CD4-positive, alpha-beta T cell treated with Interferon alpha-2 for 1 hour (primary cell): ENCODE measurements at places on chromosomes 2 and 18.

- DNase-seq = no peak
Observed at GRCh38 chr2:186634701-186635100, 44.8 kb downstream of the ITGAV start.

GRCh38 chr2:182915369-182916326 is 49.2 kb upstream of the FRZB start:
- no peak for DNase-seq

GRCh38 chr2:235640926-235641723 is 147.3 kb downstream of the AGAP1 start:
- DNase-seq = no peak

- no peak for DNase-seq
Observed at GRCh38 chr2:60275958-60276357, 277.5 kb downstream of the BCL11A start.

GRCh38 chr2:182950546-182950945 is 84.1 kb upstream of the FRZB start:
- DNase-seq = no peak

- no peak for DNase-seq
Observed at GRCh38 chr2:85939131-85939530, 50.3 kb upstream of the ST3GAL5 start.

- no peak for DNase-seq
Observed at GRCh38 chr2:86251840-86252266, 52.6 kb downstream of the MRPL35 start.

- DNase-seq = no peak
Observed at GRCh38 chr2:48856144-48856543, 100.6 kb upstream of the LHCGR start.

DNA sequence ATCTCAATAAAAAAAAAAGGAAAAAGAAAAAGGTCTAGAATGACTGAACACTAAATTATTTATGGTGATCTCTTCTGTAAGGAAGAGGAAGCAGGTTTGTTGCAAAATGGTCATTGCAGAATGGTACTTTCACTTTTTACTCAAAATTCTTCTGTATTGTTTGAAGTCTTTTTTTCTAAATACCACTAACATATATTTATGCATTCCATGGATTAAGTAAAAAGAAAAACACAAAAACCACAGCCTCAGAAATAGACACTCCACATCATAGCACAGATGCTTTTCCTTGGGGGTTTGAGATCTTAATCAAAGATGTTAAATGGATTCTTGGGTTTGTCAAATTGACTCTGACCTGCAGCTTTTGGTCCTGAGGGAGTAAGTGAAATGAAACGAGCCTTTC is 47.4 kb downstream of the RHOB start:
- DNase-seq = no peak

DNA sequence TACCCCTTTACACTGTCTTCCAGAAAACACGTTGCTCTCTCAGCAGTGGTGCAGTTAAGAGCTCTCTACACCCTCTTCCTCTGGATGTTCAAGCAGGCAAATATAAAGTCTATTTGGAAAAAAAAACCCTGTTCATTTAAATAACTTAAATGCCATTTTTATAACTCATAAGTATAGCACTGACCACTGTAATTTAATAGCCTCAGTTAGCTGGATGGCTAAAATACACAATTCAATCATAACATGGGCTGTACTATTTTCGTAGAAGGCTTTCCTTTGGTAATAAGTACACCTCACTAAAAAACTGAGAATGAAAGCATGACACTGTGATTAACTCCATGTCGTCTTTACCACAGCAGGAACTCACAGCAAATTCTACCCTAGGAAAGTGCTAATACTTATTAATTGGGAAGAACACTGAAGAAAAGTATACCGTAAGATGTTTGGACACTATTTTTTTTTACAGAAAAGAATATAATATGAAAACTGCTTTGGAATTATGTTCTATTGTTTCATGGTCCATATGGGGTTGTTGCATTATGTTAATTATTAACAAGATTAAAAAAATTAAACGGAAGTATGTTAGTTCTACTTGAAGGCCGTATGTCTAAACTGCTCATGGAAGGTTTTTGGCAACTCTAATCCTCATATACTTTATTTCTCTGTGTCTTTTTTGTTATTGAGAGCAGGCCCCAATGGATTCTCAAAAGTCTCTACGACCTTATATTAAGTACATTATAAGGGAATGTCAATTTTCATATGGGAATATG is 269.1 kb downstream of the ZNF385B start:
- DNase-seq = no peak

- no peak for DNase-seq
Observed at GRCh38 chr2:222592176-222592575, 63.7 kb downstream of the FARSB start.

DNA sequence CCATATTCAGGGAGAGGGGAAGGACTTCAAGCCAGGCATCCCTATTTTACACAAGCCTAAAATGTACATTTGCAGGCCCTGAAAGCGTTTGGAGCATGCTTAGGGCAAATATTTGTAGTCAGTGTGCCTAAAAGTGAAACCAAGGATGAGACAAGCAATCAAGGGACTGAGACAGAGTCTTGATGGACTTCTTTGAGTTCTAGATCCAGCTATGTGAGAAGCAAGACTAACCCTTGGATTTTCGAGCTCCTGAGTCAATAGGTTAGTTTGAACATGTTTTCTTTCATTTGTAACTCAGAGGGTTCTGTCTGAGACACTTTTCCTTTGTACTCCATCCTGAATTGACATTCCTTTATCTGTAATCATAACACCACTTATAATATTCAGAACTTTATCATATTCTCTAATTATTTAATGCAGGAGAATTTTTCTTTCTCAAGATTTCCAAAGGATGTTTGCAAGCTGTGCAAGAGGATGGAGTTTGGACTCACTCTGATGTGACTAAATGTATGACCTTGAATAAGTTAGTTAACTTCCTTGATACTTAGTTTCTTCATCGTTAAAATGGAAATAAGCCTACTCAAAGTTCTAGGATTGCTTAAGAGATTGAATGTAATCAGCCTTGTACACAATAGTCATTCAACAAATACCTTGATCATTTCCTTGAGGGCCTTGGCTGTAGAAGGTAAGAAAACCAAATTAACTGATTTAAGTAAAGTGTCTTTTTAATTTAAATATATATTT is 1237.8 kb upstream of the ZEB2 start:
- DNase-seq = no peak

GRCh38 chr2:197198890-197199289 is 111.7 kb downstream of the ANKRD44 start:
- peak; percentile 94 for DNase-seq

GRCh38 chr2:16708173-16708572 is 42.5 kb upstream of the CYRIA start:
- DNase-seq = no peak

- no peak for DNase-seq
Observed at GRCh38 chr2:114616-115015, 68.3 kb upstream of the FAM110C start.

GRCh38 chr2:42156721-42157120 is 12.4 kb upstream of the EML4 start:
- DNase-seq = no peak

DNA sequence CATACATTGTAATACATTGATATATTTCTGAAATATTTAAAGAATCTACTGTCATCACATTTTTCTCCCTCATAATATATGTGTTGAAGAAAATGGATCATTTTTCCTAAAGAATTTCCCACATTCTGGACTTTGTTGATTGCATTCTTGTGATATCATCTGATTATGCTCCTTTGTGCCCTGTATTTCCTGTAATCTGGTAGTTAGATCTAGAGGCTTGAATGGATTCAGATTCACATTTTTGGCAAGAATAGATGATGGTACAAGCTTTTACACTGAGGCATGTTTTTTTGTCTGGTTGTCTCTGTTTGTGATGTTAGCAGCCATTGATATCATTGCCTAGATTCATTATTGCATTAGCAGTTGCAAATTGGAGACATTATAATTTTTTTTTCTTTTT is 13.4 kb downstream of the UBXN2A start:
- DNase-seq = no peak

- DNase-seq = no peak
Observed at GRCh38 chr18:60870261-60871153, 462.7 kb upstream of the CDH20 start.

GRCh38 chr18:59705145-59705544 is 7.9 kb upstream of the CCBE1 start:
- no peak for DNase-seq

- DNase-seq = no peak
Observed at GRCh38 chr2:118611691-118612090, 235.8 kb downstream of the EN1 start.

DNA sequence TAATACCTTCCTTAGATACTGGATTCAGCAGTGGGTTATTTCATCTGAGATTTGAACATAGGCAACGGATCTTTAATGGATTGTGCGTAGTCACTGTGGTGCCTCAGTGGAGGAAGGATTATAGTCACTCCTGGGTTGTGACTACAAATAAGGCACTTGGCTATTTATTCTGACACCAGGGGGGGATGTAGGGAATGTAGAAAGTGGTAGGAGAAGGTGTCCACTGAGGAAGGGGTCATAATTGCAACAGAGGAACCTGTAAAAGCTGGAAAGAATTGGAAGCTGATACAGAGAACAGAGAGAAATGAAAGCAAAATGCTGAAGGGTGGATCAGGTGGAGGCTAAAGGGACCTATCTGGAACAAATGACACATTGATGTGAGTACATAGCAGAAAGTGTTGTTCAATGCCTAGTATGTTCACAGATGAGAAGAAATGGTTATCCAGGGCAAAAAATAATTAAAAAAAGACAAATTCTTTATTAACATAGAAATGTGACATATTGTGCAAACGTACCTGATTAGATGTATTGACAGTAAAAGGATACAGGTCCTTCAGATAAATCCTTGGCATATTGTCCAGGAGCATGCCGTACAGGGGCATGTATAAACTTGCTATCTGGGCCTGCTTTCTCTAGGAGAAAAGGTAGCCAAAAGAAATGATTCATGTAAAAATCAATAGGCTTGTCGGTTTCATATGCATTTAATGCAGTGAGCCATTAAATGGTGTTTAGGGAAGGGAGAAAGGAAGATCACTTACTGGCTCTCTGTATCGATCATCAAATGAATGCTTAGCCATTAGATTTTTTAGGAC is 91.2 kb upstream of the CCDC195 start:
- no peak for DNase-seq

DNA sequence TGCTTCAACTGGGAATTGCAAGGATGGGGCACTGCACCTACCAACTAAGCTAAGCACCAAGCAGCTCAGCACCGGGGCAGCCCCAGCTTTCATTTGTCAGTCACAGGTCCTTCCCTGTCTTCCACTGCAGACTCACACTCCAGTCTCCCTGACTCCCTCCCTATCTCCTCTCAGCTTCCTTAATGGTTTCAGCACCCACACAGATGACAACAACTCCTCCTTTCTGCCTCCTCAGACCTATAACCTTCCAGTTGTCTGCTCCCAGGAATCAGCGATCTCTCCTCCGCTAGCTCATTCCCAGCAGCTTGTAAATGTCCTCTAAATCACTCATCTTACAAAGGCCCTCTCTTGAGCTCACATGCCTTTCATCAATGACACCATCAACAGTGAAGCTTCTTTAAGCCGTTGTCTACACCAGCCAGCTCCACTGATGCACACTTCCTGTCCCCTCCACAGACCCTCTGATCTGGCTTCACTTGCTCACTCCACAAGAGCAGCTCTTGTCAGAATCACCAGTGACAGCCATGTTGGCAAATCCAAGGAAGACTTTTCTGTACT is 32.1 kb downstream of the CLASP1 start:
- DNase-seq = no peak

- no peak for DNase-seq
Observed at GRCh38 chr2:218485986-218486667, 67.2 kb downstream of the VIL1 start.

GRCh38 chr2:36633470-36634092 is 35.6 kb upstream of the FEZ2 start:
- no peak for DNase-seq

- DNase-seq = no peak
Observed at GRCh38 chr2:143611336-143611735, 482.1 kb downstream of the ARHGAP15 start.

- DNase-seq = no peak
Observed at GRCh38 chr18:23036660-23037201, 98.6 kb upstream of the CABLES1 start.

DNA sequence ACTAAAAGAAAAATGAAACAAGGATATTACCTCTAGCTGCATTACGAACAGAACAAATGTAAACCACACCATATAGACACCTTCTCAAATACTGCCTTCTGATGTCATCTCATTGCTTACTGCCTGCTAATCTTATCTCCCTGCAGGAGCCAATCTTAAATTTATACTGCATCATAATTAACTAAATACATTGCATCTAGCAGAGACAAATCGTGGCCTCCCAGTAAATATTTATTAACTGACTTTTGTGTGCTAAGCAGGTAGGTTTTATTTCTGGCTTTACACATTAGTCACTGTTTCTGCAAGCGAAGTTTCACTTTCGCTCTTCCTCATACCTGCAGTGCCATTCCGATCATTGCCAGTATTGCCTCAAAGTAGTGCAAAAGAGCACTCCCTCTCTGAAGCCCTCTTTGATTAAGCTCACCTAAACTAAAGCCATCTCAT is 67.5 kb downstream of the SPATS2L start:
- DNase-seq = peak; percentile 86

GRCh38 chr2:20210462-20210861 is 14.5 kb downstream of the SDC1 start:
- no peak for DNase-seq

DNA sequence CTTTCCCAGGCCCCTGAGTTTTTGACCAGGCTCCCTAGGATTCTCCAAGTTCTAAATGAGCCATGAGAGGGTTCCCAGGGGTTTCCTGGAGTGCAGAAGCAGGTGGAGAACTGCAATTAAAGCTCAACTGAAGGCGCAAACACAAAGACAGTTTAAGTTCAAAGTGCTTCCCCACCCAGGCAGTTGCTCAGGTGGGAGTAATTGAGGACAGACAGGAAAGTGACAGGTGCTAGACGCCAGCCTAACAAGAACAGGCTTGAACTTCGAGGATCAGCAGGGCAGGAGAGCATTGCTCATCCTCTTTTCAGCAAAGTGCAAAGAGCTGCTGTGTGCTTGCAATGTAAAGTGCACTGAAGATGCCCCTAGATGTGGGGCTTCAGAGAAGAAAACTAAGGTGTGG is 77.2 kb upstream of the ST8SIA3 start:
- no peak for DNase-seq

GRCh38 chr2:231270221-231271114 is 72.0 kb downstream of the ARMC9 start:
- no peak for DNase-seq

- no peak for DNase-seq
Observed at GRCh38 chr2:43333656-43334144, 107.3 kb upstream of the ZFP36L2 start.

DNA sequence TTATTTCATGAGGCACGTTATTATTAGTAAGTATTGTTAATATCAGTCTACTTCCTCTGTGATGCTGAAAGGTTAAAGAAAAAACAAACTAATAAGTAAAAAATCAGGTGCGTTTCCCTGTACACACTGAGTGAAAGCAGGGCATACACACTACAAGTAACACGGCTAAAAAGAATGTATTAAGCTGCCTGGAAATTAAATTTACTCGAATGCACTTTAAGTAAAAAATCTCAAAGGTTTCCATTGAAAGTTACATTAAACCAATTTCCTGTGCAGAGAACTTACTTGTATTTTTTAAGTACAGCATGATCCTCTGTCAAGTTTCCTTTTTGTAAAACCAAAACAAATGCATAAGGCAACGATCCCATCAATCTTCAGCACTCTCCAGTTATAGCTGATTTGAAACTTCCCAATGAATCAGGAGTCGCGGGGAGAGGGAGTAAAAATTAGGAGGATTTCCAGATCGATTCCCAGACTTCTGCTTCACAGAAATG is 633 bp downstream of the BCL2 start:
- no peak for DNase-seq
